ENCODE measurements at places on chromosomes 5 and 9.

- DNase-seq = no peak
Observed at GRCh38 chr5:150611026-150611425, 29.4 kb upstream of the SYNPO start.

DNA sequence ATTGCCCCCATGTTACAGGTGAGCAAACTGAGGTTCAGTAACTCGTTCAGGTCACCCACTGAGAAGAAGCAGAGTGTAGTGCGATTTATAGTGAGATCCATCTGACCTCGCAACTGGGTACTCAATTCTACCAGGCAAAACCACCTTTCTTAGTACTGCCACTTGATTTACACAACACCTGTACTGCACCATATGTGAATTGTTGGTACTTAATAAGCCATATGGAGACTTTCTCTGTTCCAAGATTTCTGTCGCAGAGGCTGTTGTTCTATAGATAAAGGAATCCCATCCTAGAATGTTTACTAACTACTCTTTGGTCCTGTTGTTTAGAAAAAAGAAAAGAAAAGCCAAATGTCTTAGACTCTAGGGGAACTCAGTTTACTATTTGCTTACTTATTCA, 287.5 kb downstream of the KCTD16 start:
- DNase-seq = no peak

DNA sequence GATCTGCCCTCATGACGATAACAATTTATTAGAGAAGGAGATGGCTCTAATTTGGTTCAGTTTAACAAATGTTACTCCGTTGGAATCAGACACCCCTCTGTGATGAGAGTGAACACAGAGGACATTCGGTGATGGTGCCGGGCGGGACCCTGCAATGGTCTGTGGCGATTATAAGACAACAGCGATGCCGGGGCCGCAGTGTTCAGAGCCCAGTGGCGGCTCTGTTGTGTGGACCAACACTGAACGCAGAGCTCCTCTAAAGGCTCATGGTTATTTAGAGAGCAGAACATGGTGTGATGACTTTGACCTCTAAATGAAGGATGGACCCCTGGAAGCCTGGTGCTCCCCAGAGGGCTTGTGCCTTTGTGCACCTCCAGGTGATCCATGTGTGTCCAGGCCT, 21.2 kb downstream of the UBE2QL1 start:
- no peak for DNase-seq

GRCh38 chr5:180816608-180817534, 14.3 kb upstream of the MGAT1 start:
- DNase-seq = no peak

GRCh38 chr9:81619353-81620001, 69.9 kb downstream of the TLE1 start:
- no peak for DNase-seq

GRCh38 chr5:165508286-165508685, 2002.9 kb downstream of the MAT2B start:
- DNase-seq = peak; percentile 6

GRCh38 chr9:136805207-136805740, 2.5 kb upstream of the RABL6 start:
- DNase-seq = no peak

DNA sequence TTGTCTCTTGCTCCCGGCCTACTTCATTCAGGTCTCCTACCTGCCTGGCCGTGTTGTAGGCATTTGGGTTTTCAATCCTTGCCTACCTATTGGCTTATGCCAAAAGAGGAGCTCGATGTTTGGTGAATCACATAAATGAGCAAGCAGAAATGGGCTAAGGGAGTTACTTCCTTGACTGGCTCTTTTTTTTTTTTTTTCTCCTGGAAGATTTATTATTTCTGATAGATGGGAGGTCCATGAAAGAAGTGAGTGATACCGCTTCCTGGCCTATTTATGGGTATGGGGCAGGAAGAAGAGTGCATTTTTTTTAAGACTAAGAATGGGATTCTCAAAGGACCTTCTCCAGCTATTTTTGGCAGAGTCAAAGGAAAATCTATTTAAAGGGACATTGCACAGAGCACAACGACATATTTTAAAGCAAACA, 294.1 kb downstream of the ARHGAP26 start:
- DNase-seq = no peak

- no peak for DNase-seq
Observed at GRCh38 chr9:134800791-134801339, 79.7 kb upstream of the FCN2 start.

- DNase-seq = no peak
Observed at GRCh38 chr5:1555011-1555807, 31.4 kb upstream of the LPCAT1 start.

DNA sequence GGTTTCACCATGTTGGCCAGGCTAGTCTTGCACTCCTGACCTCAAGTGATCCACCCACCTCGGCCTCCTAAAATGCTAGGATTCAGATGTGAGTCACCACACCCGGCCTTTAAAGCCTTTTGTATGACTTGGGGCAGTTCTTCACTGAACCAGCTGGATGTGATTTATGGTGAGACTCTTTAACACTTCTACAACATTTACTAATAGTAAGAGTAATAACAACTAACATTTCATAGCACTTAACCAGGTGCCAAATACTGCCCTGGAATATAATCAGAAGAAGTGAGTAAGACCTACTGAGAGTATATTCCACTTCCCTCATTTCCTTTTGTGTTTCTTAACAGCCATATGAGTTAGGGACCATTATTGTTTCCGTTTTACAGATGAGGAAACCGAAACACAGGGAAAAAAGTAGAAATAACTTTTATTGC, 10.0 kb downstream of the ZSWIM6 start:
- DNase-seq = no peak

DNA sequence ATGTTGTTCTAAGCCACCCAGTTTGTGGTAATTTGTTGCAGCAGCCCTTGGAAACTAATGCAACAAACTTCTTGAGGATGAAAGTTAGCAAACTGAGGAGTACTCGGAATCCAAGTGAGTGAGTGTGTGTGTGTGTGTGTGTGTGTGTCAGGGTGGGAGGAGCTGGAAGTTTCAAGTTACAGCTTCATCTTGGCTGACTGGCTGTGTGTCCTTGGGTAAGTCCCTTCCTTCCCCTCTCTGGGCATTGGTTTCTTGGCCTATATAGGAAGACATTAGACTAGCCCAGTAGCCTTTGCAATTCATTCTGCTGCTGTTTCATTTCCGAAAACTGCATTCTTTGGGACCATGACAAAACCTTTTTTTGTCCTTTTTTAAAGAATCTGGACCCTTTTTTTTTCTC, 157.2 kb downstream of the MELK start:
- DNase-seq = no peak

GRCh38 chr9:70832492-70832891, 288.9 kb downstream of the TRPM3 start:
- no peak for DNase-seq

- no peak for DNase-seq
Observed at GRCh38 chr9:87099407-87099806, 152.1 kb upstream of the GAS1 start.

DNA sequence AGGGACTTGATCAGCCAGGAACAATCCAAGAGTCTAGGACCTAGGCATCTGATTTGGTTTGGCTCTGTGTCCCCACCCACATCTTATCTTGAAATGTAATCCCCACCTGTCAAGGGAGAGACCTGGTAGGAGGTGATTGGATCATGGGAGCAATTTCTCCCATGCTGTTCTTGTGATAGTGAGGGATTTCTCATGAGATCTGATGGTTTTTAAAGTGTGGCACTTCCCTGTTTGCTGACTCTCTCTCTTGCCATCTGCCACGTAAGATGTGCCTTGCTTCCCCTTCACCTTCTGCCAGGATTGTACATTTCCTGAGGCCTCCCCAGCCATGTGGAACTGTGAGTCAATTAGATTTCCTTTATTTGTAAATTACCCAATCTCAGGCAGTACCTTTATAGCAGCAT, 201.7 kb upstream of the ACTBL2 start:
- DNase-seq = no peak

GRCh38 chr9:135144581-135145170, 57.2 kb downstream of the OLFM1 start:
- DNase-seq = no peak

GRCh38 chr5:17219469-17219868, 2.0 kb downstream of the BASP1 start:
- DNase-seq = no peak

- peak; percentile 43 for DNase-seq
Observed at GRCh38 chr5:171606414-171607024, 179.1 kb upstream of the SMIM23 start.

- no peak for DNase-seq
Observed at GRCh38 chr5:3365501-3366215, 230.0 kb upstream of the IRX1 start.

GRCh38 chr9:38644601-38645000, 24.2 kb upstream of the ANKRD18A start:
- DNase-seq = no peak

DNA sequence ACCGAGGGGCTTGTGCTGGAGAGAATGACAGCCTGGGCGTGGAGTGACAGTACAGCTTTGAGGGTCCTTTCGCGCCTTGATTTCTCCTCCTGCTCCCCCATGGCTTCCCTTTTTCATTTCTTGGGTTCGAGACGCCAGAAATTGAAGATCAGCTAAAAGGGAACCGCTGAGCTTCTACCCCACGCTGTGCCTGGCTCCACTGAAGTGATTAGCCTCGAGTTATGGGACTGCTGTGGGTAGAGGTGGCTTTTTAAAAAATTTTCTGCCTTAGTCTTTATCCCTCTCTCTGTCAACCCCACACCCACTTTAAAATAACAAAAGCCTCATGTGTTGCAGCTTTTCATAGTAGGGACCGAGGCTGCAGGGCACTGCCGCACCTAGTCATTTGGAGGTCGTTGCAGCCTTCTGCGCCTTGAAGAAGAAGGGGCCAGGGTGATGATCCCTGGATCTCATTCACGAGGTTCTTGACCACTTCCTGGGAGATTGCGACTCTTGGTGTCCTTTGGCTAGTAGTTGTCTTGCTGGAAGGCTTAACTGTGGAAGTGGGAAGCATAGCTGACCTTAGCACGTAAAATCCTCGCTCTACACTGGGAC, 603 bp downstream of the PPIP5K2 start:
- DNase-seq = peak; percentile 39

DNA sequence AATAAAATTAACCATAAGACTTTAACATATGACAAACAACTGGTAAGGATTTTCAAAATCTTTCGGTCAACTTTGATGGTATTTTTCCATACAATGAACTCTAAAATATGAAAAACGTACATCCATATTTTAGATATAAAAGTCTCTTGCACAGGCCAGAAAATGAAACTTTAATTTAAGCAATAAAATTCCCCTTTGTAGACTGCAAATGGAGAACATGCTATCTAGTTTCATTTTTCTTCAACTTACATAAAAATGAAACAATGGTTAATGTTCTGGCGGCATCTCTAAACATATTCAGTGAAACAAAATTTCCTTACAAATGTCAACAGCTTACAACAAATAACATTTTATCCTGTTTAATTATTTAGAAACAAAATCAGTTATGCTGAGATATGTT, 84.0 kb downstream of the USP20 start:
- DNase-seq = no peak

DNA sequence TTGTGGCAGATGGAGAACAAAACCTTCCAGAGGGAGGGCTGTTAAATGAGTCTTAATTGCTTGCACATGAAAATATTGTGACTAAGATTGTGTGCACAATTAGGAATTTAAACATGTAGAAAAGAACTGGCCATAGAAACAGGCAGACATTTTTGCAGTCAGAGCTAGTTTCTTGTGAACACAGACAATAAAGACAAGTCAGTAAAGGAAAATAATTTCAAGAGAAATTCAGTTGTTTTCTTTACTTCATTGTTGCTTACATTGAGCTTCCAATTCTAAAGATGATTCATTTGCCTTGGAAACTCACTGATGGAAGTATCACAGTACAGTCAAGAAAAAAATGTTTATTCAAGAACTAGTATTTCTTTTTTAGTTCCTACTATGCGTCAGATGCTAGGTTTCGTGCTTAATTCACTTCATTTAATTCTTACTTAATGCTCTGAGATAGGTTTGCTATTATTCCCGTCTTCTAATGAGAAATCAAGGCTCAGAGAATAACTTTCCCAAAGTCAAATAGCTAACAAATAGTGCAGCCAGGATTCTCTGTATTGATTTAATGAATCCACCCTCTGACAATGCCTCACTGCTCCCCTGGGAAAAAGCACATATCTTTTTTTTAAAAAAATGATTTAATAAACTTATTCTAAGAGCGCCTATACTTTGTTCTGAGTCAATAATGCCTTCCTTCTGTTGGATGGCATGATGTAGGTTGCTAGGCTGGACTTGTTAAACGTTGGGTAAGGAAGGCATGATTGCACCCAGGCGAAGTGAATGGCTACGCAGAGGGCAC, 581.4 kb downstream of the RAB3C start:
- DNase-seq = no peak

All from GM23338 (cell line).